ENCODE measurements at places on chromosomes 3 and 15.

GRCh38 chr15:96160269-96160668, 170.2 kb upstream of the NR2F2 start:
- no peak for DNase-seq

- DNase-seq, result no peak
These were observed 102.3 kb downstream of the PIK3CB start for GRCh38 chr3:138732456-138732855.

DNA sequence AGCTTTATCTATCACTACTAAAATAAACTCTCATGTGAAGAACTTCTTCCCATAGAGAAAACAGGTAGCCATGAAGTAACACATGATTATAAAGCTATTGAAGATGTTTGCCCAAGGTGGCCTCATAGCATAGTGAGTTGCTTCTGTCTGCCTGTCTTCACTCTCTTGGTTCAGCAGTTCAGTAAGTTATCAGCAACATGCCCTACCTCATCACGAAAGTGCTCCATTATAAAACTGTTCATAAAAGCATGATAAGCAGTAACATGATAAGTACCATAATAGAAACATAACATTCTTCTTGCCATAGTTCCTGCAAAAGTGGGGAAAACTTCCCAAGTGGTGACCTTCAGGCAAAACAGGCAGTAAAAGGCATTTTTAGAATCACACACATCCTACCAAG, 45.6 kb downstream of the MRPL3 start:
- DNase-seq, result no peak

DNA sequence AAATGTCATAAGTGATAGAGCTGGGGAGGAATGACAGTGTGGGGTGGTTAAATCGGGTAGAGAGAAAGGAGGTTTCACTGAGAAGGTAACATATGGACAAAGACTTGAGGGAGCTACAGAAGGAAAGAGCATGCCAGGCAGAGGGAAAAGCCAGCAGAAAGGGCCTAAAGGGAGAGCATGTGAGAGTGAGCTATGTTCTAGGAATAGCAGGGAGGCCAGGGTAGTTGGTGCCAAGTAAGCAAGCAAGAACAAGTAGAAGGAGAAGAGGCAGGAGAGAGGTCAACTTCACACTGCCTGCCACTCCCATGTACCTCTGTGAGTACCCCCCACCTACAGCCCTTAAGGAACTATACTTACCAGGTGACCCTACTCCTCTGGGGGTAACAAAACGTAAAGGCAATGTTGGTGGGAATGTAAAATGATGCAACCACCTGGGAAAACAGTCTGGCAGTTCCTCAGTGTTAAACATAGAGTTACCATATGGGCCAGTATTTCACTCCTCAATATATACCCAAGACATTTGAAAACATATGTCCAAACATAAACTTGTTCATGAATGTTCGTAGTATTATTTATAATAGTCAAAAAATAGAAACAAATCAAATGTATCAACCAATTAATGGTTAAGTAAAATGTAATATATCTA, 67.6 kb downstream of the SFMBT1 start:
- no peak for DNase-seq

- DNase-seq, result no peak
These were observed 23.2 kb downstream of the CHRNA3 start for GRCh38 chr15:78597583-78597982.

DNA sequence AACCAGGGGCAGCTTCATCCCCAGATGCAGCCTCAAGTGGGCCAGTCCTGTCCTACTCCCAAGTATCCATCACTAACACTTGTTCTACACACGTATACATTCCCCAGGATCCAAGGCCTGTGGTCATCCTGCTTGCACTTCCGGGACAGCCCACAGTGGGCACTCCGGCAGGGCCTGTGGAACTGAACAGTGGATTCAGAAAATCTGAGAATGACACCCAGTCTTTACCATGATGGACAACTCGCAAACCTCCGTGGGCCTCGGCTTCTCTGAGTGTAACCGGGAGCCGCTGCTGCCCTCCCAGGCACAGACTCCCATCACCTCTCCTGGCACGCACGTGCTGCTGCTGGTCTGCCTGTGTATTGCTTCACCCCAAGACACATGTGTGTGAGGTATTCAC, 59.6 kb downstream of the ATP10A start:
- DNase-seq, result no peak

- DNase-seq, result no peak
These were observed 244.4 kb downstream of the TIGIT start for GRCh38 chr3:114538211-114538610.

- DNase-seq, result no peak
These were observed 112.7 kb upstream of the SLC4A7 start for GRCh38 chr3:27596921-27597320.

DNA sequence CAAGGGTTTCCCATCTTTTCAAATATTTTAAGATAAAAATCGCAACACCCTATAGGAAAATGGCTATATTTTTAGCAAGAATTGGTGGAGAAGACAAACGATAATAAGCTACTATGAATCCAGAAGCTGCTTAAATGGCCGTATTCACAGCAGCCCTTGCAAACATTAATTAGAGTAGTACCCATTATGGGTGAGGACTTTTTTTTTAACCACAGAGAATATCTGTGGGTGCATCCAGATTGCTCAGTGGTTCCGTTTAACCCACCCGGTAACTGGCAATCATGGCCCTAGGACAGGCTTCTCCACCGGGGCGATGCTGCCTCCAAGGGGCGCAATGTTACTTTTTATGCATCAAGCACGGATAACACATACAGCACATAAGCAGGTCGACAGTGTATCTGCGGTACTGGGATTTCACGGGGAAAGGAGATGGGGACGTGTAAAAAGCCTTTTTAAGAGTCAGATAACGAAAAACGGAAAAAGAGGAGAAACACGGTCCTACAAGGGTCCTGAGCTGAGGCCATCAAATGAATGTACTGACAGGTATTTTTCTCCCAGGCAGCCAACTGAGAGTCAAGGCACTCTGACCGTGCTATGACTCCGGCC, 968 bp upstream of the TMEM266 start:
- DNase-seq, result no peak

GRCh38 chr3:100209948-100210771, 50.6 kb upstream of the TBC1D23 start:
- DNase-seq, result no peak

DNA sequence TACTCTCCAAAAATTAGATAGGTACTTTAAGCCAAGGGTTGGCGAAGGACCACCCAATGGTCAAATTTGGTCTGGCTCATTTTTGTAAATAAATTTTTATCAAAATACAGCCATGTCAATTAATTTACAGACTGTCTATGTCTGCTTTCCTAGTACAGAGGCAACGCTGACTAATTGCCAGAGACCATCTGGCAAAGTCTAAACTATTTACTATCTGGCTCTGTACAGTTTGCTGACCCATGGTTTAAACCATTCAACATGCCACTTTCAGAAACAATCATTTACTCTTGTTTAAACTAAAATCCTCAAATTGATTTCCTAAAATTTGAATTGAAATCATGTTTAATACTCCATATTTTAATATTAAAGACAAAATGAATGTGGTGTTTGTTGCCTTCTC, 25.9 kb downstream of the CBLB start:
- no peak for DNase-seq

DNA sequence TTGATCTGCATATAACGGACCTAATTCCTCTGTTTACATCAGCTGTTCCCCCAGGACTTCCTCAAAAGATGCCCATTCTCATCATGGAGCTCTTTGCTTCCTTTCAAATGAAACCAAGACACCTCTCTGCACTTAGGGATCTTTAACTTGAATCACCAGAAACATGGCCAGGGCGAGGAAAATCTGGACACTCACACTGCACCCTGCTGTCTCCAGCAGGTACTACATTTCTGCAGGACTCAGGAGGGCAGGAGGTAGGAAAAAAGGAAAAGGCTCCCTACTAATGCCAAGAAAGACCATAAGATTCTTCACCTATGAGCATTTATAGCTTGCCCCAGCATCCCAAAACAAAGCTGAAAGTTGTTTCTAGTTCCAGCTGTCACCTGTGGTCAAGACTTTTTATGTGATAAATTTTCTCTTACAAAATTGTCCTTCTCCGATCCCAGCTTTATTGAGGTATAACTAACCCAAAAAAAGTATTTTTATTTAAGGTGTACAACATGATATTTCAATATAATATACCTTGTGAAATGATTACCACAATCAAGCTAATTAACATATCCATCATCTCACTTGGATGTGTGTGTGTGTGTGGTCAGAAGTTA, 87.3 kb upstream of the C15orf61 start:
- no peak for DNase-seq

- no peak for DNase-seq
These were observed 70.7 kb downstream of the XXYLT1 start for GRCh38 chr3:195200010-195200822.

- DNase-seq, result no peak
These were observed 138.8 kb downstream of the AKAP13 start for GRCh38 chr15:85518979-85519761.

GRCh38 chr3:189204937-189205336, 33.2 kb downstream of the TPRG1 start:
- DNase-seq, result no peak

DNA sequence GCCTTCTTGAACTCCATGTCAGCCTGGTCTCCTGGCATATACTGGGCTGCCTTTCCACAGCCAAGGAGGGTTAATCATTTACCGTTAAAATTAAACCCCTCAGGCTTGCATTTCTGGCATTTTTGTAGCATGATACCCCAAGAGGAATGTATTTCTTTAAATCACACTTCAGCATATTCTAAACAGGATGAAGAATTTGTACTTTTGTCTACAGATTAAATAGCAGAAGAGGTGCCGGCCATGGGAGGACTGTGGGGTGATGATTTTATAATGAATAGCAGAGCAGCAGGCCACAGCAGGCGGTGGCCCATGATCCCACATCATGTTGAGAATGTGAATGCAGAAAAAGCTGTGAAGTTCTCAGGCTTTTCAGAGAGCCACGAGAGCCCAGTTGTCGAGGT, 90.2 kb downstream of the ARNT2 start:
- DNase-seq, result no peak

GRCh38 chr3:83224101-83224868, 1462.8 kb upstream of the GBE1 start:
- DNase-seq, result no peak

GRCh38 chr3:194957743-194958240, 272.1 kb downstream of the FAM43A start:
- no peak for DNase-seq

GRCh38 chr15:58575045-58575786, 143.4 kb downstream of the LIPC start:
- DNase-seq, result no peak

- no peak for DNase-seq
These were observed 9.6 kb downstream of the ARHGEF3 start for GRCh38 chr3:56792193-56792592.

DNA sequence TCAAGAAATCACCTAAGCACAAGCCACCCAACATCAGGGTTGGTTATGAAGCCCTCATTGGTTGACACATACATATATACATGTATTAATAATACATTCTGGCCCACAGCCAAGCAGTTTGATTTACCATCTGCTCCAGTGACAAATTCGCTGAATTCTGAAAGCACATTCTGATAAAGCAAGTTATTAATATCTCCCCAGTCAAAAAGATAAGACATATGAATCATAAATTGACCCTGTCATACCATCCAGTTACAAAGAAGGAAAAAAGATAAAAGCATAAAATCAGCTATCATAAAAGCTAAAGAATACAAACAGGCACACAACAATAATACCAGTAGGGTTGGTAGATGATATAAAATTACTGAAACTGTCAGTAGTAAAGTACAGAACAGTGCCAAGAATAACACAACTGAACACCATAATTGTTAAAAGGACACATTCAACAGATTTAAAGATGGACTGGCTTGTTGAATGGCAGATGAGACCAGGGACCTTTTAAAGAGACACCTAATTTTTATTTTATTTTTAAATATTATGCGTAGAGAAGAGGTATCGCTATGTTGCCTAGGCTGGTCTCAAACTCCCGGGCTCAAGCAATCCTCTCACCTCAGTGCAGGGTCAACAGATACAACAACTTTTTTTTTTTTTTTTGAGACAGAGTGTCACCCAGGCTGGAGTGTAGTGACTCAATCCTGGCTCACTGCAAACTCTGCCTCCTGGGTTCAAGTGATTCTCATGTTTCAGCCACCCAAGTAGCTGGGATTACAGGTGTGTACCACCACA, 7.7 kb downstream of the SNX4 start:
- no peak for DNase-seq

DNA sequence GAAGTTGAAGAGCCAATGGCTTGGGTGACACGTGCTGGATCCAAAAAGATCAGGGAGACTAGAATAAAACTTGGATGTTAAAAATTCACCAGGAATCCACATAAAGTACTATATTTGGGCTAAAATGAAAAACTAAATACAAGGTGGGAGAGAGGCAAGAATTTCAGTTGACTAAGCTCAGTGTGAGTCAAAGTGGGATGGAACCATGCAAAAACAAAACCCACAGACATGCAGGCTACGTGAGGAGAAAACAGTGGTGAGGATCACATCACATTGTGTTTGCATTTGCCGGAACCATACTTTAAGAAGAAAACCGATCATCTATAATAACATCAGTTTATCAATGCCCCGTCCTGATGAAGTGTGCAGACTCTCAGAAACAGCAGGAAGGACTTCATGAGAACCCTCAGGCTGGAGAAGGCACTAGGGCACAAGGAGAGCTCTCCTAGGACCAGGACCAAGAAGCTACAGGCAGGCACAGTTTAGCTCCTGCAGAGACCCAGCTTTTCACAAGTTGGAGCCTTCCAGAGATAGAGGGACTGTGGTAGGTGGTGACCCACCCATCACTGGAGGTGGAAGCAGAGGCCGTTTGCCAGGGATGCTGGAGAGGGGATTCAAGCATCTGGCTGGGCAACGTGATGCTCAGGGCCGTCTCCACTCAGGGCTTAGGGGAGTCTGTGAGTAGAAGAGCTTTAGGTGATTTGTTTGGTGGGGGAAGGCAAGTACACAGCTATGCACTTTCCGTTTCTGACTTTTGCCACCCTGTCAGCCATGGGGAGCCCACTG, 29.0 kb upstream of the NR2E3 start:
- DNase-seq, result no peak

- DNase-seq, result no peak
These were observed 88.9 kb upstream of the PTX3 start for GRCh38 chr3:157347577-157348303.

DNA sequence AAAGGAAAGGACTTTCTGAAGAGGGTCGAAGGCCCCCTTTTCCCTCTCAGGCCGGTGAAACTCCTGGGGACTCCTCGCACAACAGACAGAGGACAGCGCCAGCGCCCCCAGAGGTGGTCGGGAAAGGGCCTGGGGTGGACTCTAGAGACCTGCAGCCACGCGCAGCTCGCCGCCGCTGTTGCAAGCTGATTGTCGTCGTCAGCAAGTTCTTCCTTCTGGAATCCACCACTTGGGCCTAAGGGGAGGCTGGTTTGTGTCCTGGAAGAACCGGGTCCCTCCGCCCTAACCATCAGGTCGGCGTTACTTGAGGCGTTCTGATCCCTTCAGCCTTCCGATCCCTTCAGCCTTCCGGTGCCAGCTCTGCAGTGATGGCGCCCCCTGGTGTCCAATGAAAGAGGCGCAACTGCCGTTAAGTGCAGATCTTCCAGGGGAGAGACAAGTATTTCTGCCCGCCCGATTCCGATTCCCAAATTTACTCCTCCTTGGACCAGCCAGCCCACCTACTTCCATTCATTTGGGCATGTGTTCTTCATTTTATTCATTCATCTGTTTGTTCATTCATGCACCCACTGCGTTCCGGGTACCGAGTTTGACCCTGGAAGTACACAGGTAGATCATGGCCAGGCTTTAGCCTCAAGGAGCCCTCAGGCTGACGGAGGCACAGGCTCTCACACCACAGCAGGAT, 77.2 kb upstream of the SLC6A11 start:
- DNase-seq, result peak; percentile 61

- DNase-seq, result no peak
These were observed 34.9 kb downstream of the MAGEF1 start for GRCh38 chr3:184676927-184677326.

Data from T-helper 17 cell (primary cell).